ENCODE measurements at places on chromosomes 7 and 10.

DNA sequence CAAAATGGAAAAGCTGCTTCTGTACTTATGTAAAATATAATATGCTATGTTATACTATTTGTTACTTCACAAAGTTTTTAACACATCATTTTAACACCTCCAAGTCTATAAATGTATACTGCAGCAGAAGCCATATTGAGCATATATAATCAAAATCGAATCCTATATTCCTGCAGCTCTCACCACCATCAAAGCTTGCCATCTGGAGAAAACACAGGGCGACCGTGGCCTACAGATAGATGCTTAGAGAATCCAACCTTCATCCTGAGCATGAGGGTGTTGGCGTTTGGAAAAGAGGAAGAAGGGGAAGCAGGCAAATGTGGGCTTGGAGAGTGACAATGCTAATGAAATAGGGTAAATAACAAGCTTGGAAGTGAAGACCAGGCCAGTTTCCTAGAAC lies 258.8 kb upstream of the IMMP2L start:
- DNase-seq: no peak

- DNase-seq: no peak
Observed at GRCh38 chr7:106276513-106276912, 8.3 kb downstream of the NAMPT start.

DNA sequence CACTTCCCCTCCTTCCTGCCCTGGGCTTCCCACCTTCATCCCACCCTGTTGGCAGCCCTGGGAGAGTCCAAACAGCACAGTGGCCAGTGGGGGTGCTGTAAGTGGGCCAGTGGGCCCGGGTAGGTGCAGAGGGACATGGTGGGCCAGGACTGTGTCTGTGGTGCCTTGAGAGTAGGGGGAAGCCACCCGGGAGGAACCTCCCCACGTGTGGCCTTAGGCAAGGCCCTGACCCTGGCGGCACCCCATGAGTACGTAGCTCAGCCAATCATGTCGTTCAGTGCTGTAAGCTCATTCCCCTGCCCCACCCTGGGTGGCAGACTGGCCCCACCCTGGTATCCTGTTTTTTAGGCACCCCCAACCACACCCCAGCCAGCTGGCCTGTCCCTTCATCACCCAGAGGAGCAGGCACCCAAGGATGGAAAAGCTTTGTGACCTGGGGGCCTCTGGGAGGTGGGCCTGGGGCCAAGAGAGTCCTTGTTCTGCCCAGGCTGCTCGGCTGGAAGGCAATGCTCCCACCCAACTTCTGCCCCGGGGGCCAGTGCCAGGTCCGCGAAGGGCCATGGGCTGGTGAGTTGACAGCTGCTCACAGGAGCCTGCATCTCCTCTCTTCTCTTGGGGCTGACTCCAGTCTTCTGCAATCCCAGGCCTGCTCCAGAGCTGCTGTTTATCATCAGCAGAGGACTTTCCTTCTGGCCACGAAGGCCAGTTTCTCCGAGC lies 41.6 kb downstream of the TSPAN15 start:
- DNase-seq: no peak

GRCh38 chr10:22779331-22780019 lies 65.1 kb upstream of the PIP4K2A start:
- no peak for DNase-seq

GRCh38 chr10:125209591-125210355 lies 49.4 kb upstream of the CTBP2 start:
- DNase-seq: peak; percentile 6

DNA sequence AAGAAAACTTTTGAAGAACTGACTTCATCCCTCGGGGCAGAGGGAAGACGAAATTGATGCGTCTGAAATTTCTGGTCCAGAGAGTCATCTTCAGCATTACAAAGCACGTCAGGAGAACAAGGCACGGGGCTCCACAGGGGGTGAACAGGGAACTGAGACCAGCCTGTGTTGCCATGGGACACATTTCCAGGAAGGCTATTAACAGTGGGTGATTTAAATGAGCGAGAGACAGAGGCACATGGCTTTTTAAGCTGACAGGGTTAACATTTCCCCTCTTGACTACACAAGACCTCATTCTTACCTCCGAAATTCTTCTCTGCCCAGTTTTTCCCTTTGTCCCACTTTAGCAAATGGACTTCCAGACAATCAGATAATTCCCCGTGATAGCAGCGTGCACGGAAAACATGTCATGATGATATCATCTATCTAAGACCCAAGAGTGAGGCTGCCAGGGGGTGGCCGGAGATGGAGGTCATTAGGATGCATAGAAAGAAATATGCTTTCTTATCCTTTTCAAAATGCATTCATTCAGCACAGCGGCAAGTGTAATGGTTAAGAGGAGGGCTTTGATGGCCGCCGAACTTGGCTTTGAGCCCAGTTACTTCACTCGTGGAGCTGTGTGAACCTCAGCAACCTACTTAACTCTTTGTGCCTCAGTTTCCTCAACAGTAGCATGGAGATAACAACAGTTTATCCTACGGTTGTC lies 248.0 kb downstream of the PRPF18 start:
- DNase-seq: peak; percentile 30

- peak; percentile 48 for DNase-seq
Observed at GRCh38 chr7:32774541-32774951, 117.0 kb downstream of the KBTBD2 start.

DNA sequence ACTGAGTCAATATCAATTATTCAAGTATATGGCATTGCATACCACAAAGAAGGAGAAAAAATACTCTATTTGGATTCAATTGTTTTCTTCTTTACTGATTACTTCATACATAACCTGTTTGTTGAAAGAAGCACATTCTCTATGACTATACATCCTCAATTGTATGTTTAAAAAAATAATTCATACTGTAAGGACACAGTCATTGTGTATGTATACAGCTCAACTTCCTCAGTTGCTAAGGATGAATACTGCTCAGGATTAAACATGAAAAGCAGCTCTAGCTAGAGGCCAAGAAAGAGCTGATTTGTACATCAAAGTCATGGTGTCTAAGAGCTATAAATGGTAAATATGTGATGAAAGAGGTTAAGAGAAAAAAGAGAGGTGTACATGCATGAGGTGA lies 15.8 kb upstream of the BPGM start:
- DNase-seq: no peak

DNA sequence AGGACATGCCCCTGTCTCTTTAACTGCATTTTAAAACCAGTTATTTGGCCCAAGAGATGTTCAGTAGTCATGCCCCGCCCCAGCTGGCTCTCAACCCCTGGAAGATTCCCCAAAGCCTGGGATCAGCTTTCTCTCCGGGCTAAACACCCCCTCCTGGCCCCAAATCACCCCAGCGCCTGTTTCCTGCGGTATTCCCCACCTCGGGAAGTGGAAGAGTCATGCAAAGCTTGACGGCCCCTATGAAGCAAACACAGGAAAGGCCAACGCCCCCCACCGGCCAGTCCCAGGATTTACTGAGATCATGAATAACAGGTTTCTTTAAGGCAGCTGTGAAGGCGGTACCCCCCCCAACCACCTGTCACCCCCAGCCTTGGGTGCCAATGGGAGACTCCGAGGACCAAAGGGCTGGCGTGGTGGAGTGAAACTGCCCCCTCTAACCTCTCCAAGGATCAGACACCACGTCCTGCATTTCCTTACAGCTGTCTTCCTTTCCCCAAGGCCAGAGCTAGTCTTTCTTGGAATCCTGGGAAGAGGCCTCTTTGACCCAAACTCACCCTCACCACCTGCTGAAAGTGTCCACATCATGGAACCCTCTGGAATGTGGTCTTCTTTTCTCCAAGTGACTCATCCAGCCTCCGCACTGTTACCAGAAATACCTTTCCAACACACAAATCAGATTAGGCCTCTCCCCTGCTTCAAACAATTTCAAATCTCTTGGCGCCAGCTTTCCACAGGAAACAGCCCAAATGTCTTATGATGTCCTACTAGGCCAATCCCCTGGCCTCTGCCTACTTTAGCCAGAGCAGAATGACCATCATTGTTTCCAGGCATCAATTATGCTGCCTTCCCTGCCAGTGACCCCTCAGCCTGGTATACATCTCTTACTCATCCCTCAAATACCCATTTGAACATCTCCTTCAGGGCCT lies 301.5 kb downstream of the ZEB1 start:
- DNase-seq: no peak

DNA sequence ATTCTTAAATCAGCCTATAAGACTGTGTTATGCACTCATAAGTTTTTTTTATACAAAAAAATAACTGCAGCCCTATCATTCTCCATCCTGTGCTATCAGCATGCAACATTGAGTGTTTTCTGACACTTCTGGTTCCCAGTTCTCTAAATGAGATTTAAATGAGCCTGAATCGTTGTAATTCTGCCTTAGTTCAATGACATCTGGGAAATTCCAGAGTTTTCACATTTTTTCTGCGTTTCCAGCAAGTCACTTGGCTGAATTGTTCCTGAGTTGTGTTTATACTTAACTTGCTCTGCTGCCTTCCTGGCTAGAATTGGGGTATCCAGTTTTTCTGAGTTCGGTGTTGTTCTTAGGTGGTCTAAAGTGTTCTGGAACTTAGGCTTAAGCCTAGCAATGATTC lies 636.1 kb upstream of the FZD8 start:
- DNase-seq: no peak

- peak; percentile 92 for DNase-seq
Observed at GRCh38 chr10:7260412-7260900, 150.4 kb downstream of the SFMBT2 start.

- DNase-seq: no peak
Observed at GRCh38 chr7:4266270-4267040, 415.6 kb upstream of the FOXK1 start.

GRCh38 chr10:72260239-72260975 lies 13.3 kb upstream of the DDIT4 start:
- DNase-seq: peak; percentile 92

DNA sequence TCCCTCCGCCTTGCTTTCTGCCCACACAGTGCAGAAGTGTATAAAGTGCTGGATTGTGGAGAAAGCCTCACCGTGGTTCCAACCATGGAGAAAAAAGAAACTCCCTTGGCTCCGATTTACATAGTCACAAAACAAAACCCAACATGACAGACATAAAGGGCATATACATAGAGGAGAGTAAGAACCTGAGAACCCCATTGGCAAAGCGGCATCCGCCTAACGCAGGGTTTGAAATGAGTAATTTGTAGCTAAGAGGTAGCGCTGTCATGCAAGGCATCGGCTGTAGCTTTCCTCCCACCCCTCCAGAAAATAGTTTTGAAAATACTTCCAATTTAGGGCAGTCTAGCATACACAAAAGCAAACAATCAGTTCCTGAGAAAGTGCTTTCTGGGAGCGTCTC lies 126.0 kb upstream of the NRBF2 start:
- no peak for DNase-seq

GRCh38 chr7:69439636-69440325 lies 158.5 kb upstream of the AUTS2 start:
- no peak for DNase-seq

DNA sequence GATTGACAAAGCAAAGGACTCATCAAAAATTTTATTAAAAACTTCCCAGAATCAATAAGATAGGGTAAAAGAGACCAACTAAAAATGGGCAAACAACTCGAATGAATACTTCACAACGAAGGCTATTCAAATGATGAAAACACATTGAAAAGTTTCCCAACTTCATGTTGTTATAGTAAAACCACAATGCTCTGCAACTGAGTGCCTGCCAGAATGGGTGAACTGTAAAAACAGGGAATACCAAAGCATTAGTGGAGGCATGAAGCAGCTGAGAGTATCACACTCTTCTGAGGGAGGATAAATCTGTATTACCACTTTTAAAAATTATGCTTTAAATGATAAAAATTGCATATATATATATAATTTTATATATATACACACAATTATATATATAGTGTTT lies 1214.7 kb downstream of the SORCS3 start:
- no peak for DNase-seq

GRCh38 chr7:37283716-37284115 lies 164.9 kb downstream of the ELMO1 start:
- no peak for DNase-seq

DNA sequence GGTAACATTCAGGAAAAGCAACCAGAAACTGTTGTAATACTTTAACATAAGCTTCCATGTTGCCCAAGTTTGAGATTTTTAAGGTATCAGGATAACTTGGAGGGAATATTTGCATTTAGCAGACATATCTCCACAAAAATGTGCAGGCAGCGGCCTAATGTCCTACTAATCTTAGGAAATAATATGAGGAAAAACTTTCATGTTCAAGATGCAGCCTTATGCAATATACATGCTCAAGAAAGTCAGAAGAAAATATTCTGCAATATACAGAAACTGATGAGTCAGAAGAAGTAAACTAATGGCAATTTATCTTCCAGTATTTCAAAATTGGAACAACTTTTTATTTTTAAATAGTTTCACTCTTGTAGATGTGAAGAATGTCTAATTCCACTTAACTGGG lies 463.2 kb upstream of the C7orf33 start:
- DNase-seq: no peak

DNA sequence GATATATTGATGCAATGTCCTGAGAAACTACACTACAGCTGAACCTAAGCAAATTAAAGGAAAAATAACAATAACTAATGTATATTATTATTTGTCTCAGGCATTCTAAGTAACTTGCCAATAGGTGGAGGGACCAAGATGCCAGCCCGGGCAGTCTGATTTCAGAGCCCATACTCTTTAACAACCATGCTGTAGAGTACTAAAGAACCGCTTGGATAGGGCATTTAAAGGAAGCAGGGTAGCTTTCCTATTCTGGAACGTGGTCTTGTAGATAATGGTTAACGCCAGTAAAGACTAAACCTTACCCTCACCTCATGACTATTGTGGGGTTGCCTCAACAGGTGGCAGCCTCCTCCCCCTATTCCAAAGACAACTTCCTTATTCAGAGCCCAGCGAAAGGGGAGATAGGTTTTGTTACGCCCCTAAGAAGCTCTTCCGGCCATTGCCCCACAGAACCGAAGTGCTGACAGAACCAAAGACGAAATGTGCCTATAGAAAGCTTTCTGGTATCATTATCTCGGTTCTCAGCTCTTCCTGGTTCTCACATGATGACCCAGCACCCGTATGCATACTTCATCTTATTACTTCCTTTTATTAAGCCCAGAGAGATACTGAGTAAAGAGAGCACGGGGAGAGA lies 707 bp upstream of the C1GALT1 start:
- DNase-seq: peak; percentile 75

DNA sequence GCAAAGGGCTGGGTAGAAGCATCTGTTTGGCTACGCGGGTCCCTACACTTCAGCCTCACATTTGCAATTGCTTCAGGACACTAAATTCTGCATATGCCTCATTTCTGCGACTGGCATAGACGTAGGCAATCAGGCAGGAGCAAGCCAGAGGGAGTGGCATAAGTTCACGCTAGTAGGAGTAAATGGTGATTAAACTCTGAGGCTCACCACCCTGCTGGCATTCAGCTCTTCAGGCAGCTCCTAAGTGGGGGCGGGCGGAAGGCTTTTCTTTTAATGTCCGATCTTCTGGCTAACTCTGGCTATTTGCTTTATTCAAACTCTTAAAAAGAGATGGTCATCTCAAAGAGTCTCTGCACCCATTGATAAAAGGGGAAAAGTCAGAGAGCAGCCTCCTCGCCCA lies 45.3 kb downstream of the RGS10 start:
- DNase-seq: no peak

- DNase-seq: no peak
Observed at GRCh38 chr10:99914236-99914635, 95.5 kb downstream of the DNMBP start.
